ENCODE measurements at places on chromosomes 1 and 21. TPM values are rescaled to one million over a fixed set of nuclear protein-coding genes. Genes with fewer than 3 reads are reported as not detected.

SMAP2 gene
- total RNA-seq: 18.3 TPM

NBPF10 gene
- total RNA-seq: 3.3 TPM

NUDT4B gene
- 1.2 TPM for total RNA-seq

GRCh38 chr1:46113948-46114347, 18.5 kb downstream of the PIK3R3 start:
- no peak for DNase-seq

DNA sequence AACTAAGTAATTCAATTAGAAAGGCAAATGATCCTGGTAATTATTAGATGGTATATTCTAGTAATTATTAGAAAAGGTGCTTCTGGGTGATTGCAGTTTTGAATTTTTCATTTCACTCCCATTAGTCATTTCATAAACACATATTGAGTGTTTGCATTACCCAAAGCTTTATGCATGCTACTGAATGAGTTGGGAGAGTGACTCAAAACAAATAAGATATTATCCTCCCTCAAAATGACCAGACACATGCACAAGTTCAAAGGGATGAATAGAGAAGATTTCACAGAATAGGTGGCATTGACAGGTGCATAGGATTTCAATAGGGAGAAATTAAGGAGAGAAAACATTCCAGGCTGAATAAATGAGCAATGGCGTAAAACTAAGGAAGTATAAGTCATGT, 84.7 kb downstream of the PHTF1 start:
- DNase-seq: no peak
